ENCODE measurements at places on chromosomes 1 and 21.

DNA sequence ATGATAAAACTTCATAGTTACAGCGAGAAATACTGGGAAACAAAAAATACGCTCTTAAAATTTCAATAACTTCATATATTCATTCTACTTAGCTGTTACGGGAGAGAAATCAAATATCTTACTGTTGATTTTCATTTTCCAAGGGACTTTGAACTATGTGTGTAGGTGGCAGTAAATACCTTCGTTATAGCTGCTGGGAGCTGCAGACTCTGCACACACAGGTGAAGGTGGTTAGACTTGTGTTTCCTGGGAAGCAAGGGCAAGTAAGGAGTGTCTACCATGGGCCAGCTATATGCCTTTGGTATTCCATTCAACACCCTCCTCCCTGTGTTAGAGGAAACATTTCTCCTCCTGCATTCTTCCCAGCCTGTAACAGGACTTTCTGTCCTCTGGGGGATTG is 51.4 kb upstream of the DIRAS3 start:
- no peaks in the 10 kb centered on the region for H3K27me3 ChIP-seq
- no peak for DNase-seq
- H3K36me3 ChIP-seq, result no peaks in the 10 kb centered on the region
- H3K4me1 ChIP-seq, result no peaks in the 10 kb centered on the region
- no peak overlapping the region for H3K4me3 ChIP-seq
- no peak overlapping the region for H3K27ac ChIP-seq

DNA sequence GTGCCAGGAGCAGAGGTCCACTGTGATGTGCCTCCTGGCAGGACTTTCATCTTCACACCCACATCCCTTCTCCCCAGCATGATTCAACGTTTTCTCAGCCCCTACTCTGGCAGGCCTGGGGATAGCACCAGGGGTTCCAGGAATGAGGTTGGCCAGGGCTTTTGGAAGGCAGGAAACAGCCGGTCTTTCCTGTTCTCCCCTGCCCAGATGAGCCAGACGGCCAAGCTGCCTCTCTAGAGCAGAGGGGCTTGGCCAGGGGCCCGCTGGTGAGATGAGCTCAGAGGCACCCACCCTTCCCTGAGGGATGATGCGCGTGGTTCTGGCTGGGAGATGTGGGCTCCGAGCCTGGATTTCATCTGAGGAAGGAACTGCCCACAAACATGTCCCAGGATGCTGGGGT is 4.3 kb upstream of the MFAP2 start:
- H3K36me3 ChIP-seq, result peaks cover 5% of the 10 kb centered on the region
- H3K27me3 ChIP-seq, result peaks cover 25% of the 10 kb centered on the region
- no peak overlapping the region for H3K27ac ChIP-seq

DNA sequence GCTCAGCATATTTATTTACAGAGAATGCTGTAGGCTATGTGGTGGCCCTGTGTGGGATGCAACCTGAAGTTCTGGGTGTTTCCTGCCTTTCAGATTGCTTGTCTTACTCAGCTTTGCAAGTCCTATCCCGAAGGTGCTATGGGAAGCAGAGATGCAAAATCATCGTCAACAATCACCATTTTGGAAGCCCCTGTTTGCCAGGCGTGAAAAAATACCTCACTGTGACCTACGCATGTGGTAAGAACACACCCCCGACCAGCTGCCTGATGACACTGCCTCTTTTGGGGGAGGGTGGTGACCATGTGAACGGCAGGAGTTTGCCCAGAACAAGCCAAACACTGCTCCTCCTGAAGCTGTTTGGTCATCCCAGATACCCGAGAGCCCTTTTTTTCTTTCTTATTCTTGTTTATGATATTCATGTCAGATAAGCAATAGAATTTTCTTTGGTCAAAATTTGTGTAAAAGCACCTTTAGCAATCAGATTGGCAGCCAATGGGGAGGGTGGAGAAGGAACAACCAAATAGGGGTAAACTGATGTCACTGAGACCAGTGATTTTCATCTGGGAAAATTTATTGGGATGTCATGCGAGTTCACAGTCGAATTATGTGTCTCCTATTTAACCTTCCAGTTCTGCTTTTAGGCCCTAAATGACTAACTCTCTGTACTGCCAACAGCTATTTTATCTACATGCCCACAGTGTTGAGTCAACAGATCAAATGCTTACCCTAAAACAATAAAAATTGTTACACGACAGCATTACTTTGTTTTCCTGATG is 82.6 kb downstream of the EVA1C start:
- H3K36me3 ChIP-seq, result peaks cover 1% of the 10 kb centered on the region
- no peak overlapping the region for H3K4me3 ChIP-seq
- H3K27ac ChIP-seq, result no peak overlapping the region
- H3K4me1 ChIP-seq, result peaks cover 2% of the 10 kb centered on the region
- no peak for DNase-seq

- no peak for DNase-seq
- peaks cover 3% of the 10 kb centered on the region for H3K4me1 ChIP-seq
- peaks cover 7% of the 10 kb centered on the region for H3K27me3 ChIP-seq
- no peak overlapping the region for H3K4me3 ChIP-seq
- H3K27ac ChIP-seq, result no peak overlapping the region
Observed at GRCh38 chr21:45293726-45294401, 6.2 kb upstream of the POFUT2 start.
